ENCODE measurements at places on chromosomes 3 and 15. TPM values are rescaled to one million over a fixed set of nuclear protein-coding genes. Genes with fewer than 3 reads are reported as not detected.

The PTPN9 gene
- 34.2 TPM for total RNA-seq

The XIRP1 gene
- total RNA-seq = 0.43 TPM

The CCR2 gene
- total RNA-seq = 2.5 TPM

The NCK1 gene
- total RNA-seq = 63.6 TPM

The COL8A1 gene
- total RNA-seq = not detected

The MAPKBP1 gene
- 30.6 TPM for total RNA-seq

The CDHR4 gene
- not detected for total RNA-seq

The TMEM44 gene
- 8.5 TPM for total RNA-seq

The BLM gene
- total RNA-seq = 49.6 TPM

The STRA6 gene
- total RNA-seq = not detected

The AMIGO3 gene
- total RNA-seq = 1.0 TPM

The P2RY13 gene
- total RNA-seq = not detected

The WDR93 gene
- total RNA-seq = not detected

The DAZL gene
- not detected for total RNA-seq

The PLIN1 gene
- 0.33 TPM for total RNA-seq

The TF gene
- total RNA-seq = 0.98 TPM

The CFAP100 gene
- total RNA-seq = not detected

The ZMYND10 gene
- total RNA-seq = 1.4 TPM

The ITIH3 gene
- total RNA-seq = not detected

The TAGLN3 gene
- 0.74 TPM for total RNA-seq

The NBEAL2 gene
- 255 TPM for total RNA-seq

The TCF12 gene
- 69.4 TPM for total RNA-seq

The PRSS50 gene
- not detected for total RNA-seq

The CLCN2 gene
- 10.5 TPM for total RNA-seq

The CYP19A1 gene
- total RNA-seq = not detected

The ZNF660 gene
- total RNA-seq = 5.9 TPM

The COL6A6 gene
- total RNA-seq = not detected

The CCNB2 gene
- total RNA-seq = 41.8 TPM

The VIPR1 gene
- 0.69 TPM for total RNA-seq

The CPLX3 gene
- total RNA-seq = 1.7 TPM

The DUOXA1 gene
- total RNA-seq = not detected

The GP9 gene
- 0.45 TPM for total RNA-seq

The SEMA6D gene
- not detected for total RNA-seq

The TGM4 gene
- total RNA-seq = not detected

The HHATL gene
- not detected for total RNA-seq

The GPR176 gene
- total RNA-seq = 0.07 TPM
